Right renal pelvis (tissue), 4 donors: ENCODE measurements at places on chromosomes 3 and 15. TPM values are rescaled to one million over a fixed set of nuclear protein-coding genes. Genes with fewer than 3 reads are reported as not detected.

Gene FHIT
- 24.5 TPM for polyA plus RNA-seq

Gene EPHA3
- polyA plus RNA-seq = 5.9 TPM

Gene HYAL3
- 3.1 TPM for polyA plus RNA-seq

Gene COL8A1
- 7.0 TPM for polyA plus RNA-seq

Gene SKOR1
- polyA plus RNA-seq = 0.51 TPM

Gene GPR149
- polyA plus RNA-seq = not detected

Gene UCN2
- 0.19 TPM for polyA plus RNA-seq

Gene PLSCR5
- not detected for polyA plus RNA-seq

GRCh38 chr3:182925330-182925943 lies 54.9 kb downstream of the DCUN1D1 start:
- DNase-seq = no peak

GRCh38 chr3:2568929-2569328 lies 470.3 kb downstream of the CNTN4 start:
- no peak for DNase-seq

GRCh38 chr3:106485802-106486201 lies 617.0 kb upstream of the CBLB start:
- no peak for DNase-seq

DNA sequence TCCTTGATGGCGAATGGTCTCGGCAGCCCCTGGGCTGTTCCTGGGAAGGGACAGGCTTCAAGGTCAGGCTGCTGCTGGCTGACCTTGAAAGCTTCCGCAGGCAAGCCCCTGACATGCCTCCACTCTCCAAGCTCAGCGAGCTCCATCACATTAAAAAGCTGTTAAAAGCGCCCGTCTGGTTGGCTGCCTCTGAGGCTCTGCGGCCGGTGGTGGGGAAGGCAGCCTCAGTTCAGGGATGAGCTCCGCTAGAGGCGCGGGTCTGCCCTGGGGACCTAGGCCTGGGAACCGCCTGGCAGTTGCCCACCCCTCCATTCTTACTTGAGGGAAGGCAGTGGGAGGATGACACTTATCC lies 103.8 kb downstream of the LINGO1 start:
- no peak for DNase-seq

DNA sequence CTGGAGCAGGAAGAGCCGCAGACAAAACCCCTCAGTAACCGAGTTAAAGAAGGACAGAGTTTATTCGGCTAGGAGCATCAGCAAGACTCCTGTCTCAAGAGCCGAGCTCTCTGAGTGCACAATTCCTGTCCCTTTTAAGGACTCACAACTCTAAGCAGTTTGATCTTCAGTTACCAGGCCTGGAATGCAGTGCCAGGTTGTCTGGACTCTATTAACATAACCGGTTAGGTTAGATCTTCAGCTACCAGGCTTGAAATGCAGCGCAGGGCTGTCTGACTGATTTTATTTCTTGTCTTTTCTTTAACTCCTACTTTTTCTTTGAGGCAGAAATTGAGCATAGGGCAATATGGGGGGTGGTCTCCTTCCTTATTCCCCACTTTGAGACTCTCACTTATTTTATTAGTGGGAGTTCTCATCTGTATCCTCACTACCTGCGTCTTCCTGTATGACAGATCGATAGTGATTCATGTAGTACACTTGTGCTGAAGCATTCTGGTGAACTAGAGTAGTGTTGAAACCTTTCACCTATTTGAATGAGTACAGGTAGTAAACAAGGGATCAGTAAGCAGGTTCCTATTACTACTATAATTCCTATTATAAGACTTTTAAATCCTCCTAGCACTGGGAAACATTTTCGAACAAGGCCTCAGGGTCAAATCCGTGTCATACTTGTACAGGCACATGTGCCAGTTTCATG lies 325.0 kb downstream of the CGGBP1 start:
- DNase-seq = peak; percentile 35

DNA sequence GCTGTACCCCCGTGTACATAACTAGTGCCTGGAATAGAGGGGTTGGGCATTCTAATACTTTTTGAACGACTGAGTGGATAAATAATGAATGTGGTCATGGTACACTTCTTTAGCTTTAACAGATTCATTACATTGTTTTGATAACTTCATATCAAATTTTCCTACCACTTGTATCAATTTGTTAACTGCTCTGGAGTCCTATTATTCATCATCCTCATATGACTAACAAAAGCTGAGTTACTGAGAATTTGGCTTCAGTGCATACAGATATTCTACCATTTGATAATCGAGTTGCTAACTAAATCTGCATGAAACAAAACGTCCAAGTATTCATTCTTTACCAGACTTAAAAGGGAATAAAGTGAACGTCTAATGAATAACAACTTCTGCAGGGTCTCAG lies 31.7 kb downstream of the FRMD5 start:
- no peak for DNase-seq

- no peak for DNase-seq
Measured at GRCh38 chr3:48423241-48423882, 6.5 kb downstream of the PLXNB1 start.

DNA sequence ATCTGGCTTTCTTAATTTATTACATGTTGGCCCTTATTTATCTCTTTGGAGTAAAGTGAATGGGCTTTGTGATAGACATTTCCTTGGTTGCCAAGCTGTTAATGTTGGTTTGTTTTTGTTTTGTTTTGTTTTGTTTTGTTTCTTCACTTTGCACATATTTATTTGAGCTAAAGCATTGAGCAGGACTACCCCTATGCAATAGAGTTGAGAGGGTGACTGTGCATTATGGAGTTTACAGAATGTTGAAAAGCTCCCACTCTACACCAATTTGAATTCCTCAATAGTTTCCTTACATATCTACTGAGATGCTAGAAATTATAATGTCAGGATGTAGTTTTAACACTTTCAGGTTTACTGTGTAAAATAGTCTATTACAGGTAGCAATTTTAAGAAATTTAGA lies 462.8 kb upstream of the CBLB start:
- no peak for DNase-seq

- no peak for DNase-seq
Measured at GRCh38 chr3:154111365-154111935, 9.7 kb upstream of the ARHGEF26 start.

DNA sequence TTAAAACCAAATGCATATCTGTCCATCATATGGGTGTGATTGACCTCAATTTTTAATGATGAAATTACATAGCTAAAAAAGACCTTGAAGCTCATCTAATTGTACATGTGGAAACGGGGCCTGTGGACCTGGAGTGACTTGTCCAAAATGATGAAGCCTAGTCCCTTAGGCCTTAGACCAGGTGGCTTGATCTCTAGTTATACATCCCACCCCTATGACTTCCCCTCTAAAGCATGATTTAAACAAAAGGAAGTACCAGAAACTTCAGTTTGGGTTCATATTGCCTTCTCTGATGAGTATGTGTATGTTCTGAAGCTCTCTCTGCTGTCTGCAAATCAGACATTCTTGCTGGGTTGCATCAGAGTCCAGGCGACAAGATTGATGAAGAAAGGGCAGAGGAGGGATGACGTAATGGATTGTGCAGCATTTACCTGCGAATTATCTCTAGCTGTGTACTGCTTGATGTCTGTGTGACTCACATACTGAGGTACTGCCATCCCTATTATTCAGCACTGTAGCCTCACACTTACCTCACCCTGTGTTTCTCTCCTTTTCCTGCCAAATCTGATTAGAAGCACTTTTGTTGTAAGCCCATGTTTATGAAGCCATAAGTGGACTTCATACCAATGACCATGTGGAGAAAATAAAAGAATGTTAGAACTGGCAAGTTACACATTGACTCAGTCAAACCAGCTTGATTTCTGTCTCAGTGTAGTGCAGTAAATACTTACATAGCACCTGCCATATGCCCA lies 111.5 kb downstream of the FILIP1L start:
- no peak for DNase-seq

DNA sequence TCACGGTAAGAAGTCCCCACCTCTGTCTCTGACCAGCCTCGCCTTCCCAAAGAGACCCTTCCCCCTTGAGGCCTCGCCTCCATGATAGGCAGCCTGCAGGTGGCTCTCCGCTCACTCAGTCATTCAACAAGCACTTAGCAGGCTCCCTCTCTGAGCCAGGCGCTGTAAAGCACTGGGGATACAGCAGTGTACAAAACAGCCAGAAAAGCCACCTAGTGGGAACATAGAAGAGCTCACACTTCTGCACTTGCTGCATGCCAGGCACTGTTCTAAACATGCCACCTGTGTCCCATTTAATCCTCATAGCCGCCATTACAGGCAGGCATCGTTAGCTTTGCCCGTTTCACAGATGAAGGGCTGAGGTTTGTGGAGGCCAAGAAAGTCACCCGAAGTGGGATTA lies 56.0 kb downstream of the SEMA3G start:
- DNase-seq = no peak

- no peak for DNase-seq
Measured at GRCh38 chr15:50280271-50280670, 14.7 kb upstream of the HDC start.

GRCh38 chr15:31098953-31099740 lies 2.4 kb downstream of the TRPM1 start:
- no peak for DNase-seq

DNA sequence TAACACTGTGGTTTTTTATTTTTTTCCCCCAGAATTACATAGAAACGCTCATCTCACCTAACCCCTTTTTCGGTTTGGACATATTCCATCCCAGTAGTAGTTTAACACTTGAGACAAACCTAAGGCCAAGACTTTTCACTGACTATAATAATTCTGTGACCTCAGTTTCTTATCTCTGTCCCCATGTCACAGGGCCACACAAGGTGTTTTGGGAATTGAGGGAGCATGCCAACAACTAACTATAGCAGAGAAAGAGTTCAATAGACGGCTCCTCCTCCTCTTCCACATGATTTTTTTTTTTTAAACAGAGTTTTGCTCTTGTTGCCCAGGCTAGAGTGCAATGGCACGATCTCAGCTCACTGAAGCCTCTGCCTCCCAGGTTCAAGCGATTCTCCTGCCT lies 27.4 kb upstream of the GHSR start:
- DNase-seq = no peak

DNA sequence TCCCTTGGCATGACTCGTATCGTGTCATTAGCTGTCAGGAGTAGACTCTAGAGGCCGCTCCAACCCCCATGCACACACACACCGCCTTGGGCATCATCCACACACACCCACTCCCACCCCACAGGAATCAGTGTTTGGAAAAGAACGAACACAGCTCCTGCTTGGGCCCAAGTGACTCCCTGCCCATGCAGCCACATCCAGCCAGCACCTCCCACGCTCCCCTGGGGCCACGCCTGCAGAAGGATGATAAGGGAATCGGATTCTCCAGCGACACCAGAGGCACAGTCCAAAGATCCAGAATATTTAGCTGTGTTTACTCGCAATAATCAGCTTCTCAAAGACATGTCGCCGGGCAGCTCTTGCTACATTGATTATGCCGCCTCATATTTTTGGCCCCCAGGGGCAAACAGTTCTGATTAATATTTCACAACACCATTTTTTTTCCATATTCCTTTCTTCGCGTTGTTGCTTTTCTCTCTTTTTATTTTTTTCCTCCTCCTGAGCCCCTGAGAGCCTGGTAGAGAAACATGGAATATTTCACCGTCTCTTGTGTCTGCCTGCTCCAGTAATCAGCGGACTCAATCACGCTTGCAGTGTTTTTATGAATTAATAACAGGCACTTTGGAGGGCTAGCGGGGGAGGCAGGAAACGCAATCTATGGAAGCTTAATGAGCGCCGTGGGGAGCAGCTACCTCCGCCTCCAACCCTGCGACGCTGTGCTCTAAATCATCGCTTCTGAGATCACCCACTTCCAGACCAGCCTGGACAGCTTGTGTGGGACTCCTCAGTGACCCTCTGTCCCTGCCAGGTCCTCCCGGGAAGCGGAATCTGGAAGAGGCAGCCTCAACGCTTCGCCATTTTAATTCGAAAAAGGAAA lies 221.4 kb downstream of the TLE3 start:
- DNase-seq = peak; percentile 14

GRCh38 chr3:46913644-46914043 lies 36.1 kb downstream of the PTH1R start:
- no peak for DNase-seq

DNA sequence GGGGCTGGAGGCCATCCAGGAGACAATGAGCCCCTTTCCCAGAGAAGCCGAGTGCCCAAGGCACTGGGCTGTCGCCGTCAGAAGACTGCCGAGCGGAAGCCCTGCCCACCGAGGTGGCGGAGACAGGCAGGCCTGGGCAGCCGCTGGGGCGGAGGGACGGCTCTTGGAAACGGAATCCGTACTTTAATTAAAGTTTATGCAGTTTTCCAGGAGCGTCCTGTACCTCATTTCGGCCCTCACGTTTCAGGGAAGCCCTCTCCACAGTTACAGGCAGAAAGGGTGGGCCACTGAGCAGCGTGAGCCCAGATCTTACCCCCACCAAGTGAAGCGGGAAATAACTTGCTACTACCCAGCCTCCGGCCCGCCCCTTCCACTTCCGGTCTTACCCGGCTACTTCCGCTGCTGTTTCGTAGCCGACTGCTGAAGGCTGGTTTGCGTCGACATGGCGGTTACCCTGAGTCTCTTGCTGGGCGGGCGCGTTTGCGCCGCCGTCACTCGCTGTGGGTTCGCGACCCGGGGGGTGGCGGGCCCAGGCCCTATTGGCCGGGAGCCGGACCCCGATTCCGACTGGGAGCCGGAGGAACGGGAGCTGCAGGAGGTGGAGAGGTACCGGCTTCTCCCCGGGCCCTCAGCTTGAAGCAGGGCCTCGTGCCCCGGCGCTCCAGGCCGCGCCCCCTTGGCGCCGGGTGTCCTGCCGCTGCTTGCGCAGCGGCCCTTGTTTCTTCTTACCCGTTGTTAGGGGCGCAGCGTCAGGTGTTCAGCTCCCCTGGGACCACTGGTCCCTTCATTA lies at the start of gene NGRN:
TSS of gene NGRN (plus strand) at position 402 of the 790 bp plus-strand sequence. CDS start at position 443, 41 bp downstream.
- peak; percentile 83 for DNase-seq

GRCh38 chr3:143551761-143552160 lies 296.5 kb downstream of the SLC9A9 start:
- no peak for DNase-seq

DNA sequence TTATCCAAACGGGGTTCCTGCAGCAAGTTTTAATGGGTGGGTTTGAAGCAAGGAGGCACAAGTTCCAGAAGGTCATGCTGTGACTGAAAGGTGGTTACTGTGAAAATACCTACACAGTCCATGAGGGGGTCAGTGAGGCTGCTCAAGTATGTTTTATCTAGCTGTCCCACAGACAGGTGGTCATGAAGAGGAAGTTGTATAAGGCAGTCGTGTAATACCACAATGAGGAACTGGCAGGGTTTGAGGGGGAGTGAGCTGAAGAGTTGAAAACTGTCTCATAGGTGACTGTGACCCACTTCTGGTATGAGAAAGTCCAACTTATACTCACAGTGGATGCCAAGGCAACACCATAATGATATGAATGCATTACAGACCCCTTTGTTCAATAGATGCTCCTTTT lies 856.8 kb downstream of the OTOL1 start:
- DNase-seq = no peak

DNA sequence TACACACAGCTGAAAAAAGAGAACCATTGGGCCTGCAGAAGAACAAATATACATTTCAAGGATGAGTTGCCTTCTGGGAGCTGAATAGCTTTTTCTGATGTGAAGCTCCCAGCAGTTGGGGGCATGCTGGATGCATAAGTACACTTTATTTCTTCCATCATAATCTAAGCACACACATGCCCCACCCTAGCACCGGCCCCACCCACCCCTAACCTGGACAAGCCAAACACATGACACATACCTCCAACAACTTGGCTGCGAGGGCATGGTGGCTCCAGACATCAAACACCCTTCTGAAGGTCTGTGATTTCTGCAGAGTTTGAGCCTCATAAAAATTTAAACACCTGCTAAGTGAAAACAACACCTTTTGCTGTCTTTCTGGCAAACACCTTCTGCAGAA lies 307.2 kb upstream of the TRIM42 start:
- DNase-seq = no peak
